Lung microvascular endothelial cell (primary cell): ENCODE measurements at places on chromosomes 7 and 10. TPM values are rescaled to one million over a fixed set of nuclear protein-coding genes. Genes with fewer than 3 reads are reported as not detected.

The C7orf33 gene
- not detected in 2 replicates for total RNA-seq

The GNGT1 gene
- total RNA-seq, result not detected in 2 replicates

The FAM25G gene
- not detected in 2 replicates for total RNA-seq

The GPER1 gene
- total RNA-seq, result 1.1 and 1.2 TPM in 2 replicates

The ZNF488 gene
- under 0.01 TPM in 2 replicates for total RNA-seq

The KAZALD1 gene
- total RNA-seq, result under 0.01 and 0.44 TPM in 2 replicates

The CD36 gene
- 157 and 291 TPM in 2 replicates for total RNA-seq

The PLA2G12B gene
- total RNA-seq, result 0.22 TPM in 1 of 2 replicates, not detected in the other

The KIAA1549 gene
- total RNA-seq, result 1.5 and 2.4 TPM in 2 replicates

DNA sequence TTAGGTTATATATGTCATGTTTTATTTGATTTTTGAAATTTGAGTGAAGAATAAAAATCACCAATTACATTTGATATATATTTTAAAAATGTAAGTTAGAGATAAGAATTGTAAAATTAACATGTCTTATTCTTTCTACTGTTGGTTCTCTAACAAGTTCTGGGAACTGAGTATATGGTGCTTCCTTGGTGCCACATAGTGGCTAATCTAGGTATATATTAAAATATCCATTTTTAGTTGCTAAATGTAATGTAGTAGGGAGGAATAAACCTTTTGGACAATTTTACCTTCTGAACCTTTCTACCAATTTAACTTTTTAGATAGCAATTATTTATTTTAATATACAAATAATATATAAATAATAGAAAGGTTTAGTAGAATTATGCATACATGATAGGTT, 17.5 kb downstream of the CFAP69 start:
- peak; percentile 59 for DNase-seq

- no peak for DNase-seq
Measured at GRCh38 chr7:754531-755412, 27.7 kb upstream of the PRKAR1B start.

GRCh38 chr7:65448816-65449504, 75.3 kb downstream of the ZNF92 start:
- no peak for DNase-seq

DNA sequence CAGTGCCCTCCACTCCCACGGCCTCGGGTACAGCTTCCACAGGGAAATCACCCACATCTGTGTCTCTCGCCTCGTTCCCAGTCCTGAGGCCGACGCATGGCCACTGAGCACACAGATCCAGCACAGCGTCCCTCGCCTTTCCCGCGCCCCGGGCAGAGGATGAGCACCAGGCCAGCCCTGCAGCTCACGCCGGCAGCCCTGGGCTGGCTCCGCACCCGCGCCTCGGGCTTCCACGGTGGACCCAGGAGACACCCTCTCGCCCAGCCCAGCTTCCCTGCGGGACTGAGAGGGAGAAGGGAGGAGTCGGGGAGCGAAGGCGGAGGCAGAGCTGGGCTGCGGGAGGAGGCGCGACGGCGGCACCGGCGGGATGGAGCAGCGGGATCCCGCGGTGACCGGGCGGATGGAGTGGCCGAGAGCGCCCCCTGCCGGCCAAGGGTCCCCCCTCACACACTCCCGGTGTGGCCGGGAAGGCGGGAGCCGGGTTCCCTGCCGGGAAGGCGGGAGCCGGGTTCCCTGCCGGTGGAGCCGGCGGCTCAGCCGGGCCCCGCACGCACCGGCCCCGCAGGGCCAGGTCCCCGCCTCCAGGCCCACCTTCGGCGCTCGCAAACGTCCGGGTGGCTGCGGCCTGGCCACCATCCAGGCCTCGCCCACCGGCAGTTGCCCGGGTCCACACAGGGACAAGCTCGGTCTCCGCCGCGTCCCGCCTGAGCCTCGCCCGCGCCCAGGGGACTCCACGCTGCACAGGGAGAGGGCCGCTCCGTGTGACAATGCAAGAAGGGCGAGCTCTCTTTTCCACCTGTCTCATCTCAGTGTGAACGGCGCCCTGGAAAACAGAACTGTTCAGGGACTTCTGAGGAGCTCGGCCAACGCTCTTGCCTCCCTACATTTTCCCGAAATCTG, 110.3 kb upstream of the LANCL2 start:
- peak; percentile 74 for DNase-seq

DNA sequence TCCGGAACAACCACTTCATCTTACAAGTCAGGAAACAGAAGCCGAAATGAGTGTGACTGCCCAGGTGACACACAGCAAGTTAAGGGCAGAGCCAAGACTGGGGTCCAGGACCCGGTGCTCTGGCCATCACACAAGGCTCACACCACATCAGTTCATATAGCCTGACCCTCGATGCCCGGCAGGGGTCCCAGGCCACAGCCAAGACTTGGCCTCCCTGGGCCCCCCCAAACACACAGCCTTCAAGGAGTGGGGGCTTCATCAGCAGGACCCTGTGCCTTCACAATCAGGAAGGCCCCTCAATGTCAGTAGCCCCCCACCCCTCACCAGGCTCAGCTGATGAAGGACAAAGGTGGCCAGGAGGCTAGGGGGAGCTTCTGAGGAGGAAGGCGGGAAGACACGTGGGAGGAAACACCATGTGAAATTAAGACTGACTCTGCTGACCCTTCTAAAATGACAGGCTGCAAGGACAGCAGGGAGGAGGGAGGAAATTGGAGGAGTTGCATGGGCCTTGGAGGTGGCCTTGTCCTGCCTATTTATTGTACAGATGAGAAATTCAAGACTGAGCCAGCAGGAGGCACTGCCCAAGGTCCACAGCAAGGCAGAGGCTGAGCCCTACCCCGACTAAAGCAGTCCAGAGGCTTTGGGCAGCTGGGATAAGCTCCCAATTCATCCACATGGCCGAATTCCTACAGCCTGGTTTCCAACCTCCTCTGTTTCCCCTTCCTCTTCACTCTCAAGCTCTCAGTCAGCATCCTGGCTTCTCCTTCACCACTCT, 216.1 kb upstream of the ZMIZ1 start:
- peak; percentile 51 for DNase-seq

DNA sequence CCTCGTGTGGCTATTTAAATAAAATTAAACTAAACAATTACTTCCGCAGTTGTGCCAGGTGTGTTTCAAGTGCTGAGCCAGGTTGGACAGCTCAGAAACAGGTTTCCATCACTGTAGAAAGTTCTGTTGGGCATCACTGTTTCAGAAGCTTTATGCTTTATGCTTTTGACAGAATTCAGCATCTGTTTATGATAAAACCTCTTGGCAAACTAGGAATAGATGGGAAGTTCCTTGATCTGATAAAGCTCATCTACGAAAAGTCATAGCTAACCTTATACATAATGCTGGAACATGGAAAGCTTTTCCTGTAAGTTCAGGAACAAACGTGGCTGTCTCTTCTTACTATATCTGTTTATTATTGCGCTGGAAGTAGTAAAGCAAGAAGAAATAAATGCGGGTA, 143.4 kb downstream of the DOCK1 start:
- no peak for DNase-seq

GRCh38 chr7:157619753-157620525, 283.1 kb downstream of the DNAJB6 start:
- DNase-seq, result no peak

DNA sequence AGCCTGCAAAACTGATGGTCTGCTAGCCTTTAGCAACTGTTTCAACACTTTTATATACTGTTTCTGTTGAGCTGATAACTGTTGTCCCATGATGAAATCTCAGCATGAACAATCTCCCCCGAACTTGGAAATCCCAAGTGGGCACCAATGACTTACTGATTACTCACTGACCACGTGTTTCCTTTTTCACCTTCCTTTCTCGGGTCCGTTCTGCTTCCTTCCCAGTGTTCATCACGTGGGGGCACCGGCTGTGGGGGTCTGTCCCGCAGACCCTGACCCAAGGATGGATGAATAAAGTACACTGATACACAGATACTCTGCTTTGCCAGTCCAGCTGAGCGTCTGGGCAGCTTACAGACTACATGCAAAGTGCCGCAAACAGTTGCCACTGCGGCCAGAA, 39.0 kb upstream of the RASGEF1A start:
- no peak for DNase-seq

DNA sequence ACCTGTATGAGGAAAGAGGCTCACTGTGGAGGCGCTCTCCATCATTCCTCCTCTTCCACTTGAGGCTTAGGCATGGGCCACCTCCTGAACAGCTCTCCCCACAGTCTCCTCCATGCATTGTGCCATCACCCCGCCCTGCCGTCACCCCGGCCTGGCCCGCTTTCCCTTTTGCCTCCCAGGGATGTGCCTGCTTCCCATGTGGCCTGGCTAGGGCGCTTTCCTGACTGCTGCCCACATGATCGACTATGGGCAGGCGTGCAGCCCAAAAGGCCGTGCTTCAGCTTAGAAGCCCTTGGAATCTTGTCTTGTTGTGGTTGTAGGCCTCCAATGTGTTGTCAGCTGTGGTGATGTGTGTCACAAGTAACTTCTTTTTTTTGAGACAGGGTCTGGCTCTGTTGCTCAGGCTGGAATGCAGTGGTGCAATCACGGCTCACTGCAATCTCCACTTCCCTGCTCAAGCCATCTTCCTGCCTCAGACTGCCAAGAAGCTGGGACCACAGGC, 1.8 kb upstream of the ACTR3C start:
- DNase-seq, result no peak

- DNase-seq, result no peak
Measured at GRCh38 chr7:17558135-17558534, 259.7 kb downstream of the AHR start.

DNA sequence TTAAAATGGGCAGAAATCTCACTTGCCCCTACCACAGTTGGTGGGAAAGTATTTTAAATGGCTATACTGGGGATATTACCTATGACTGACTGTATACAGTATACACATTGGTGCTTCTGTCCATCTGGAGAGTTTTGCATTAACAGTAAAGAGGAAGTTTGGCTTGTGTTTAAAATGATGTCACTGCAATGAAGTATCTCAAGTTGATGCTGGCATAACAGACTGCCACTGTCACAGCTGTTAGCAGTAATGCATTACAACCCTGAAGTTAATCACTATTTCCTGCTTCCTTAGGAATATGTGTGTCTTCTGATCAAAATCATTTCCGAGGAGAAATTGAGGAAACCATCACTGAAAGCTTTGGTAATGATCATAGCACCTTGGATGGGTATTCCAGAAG, 1.9 kb downstream of the DKK1 start:
- peak; percentile 24 for DNase-seq

DNA sequence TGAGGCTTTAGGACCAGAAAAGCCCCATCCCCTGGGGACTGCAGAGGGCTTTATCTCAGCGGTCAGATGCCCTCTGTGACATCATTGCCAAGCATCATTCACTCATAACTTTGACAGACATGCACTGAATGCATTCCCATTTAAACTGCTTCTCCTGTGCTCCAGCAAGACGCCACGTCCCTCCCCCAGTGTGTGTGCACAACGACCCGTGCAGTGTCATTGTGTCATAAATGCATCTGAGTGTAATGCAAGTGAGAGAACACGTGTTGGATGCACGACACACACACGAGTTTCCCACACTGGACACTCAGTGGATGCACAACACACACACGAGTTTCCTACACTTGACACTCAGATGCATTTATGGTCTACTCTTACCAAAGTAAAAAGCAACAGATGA, 337.9 kb downstream of the PTPRN2 start:
- no peak for DNase-seq

DNA sequence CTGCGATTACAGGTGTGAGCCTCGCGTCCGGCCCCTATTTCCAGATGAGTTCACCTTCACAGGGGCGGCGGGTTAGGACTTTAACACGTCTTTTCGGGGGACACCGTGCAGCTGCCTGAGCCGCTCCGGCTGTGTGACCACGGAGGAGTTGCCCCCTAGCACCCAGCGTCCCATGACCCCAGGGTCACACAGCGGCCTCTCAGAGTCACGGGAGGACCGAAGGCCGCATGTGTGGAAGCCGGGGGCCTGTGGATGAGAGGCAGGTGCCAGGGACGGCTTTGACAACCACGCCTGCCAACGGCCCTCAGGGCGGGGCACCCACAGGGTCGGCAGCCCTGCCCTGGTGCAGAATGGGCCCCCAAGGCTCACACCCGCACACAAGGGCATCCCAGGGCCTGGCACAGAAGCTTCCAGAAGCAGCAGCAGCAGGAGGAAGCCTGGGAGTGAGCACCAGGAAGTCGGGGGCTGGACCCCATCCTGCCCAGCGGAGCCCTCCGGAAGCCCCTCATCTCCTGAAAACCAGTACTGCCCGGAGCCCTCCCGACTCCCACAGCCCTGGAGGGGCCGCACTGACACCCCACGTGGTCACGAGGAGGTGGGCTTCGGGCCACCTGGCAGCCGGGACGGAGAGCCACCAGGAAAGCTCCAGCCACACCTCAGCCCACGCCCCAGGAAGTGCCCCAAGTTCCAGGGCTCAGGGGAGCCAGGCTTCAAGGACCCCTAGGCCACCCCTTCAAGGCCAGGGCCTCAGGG, 32.7 kb downstream of the ADAP1 start:
- DNase-seq, result no peak

GRCh38 chr10:92407305-92408016, 116.5 kb downstream of the MARCHF5 start:
- peak; percentile 4 for DNase-seq

DNA sequence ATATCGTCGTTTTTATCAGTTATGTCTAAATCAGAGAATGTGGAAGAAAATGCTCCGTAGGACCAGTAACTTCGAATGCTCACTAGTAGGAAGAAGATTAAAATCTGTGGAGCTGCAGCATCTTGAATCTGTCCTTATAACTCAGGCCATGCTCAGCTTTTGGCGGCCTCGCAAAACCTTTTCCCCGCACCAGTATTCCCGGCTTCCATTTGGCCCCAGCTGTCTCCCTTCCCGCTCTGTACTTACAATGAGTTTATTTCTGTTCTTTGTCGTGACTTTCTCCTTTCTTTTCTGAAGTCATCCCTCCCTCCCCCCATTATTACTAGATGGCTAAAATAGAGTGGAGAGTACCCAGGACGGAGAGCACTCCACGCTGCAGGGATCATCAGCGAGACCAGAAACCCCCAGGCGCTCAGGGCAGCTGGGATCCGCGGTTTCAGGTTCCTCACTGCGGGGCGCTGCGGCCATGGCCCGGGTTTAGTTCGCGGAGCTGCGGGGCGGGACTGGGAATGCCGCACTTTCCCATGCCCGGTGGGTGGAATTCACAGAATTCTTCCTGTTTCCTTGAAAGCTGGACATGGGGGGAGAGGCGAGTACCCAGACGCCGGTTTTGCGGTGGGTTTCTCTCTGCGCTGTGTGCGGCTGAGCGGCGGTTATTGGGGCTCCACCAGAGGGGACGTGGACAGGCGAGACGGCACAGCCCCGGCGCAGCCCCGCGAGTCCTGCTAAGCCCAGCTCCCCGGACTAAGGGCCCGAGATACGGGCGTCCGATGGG, 183.5 kb downstream of the POM121L12 start:
- no peak for DNase-seq
